ENCODE measurements at places on chromosomes 1 and 21.

- DNase-seq = peak; percentile 26
These were observed 353.5 kb upstream of the B3GALT2 start for GRCh38 chr1:193539731-193540459.

DNA sequence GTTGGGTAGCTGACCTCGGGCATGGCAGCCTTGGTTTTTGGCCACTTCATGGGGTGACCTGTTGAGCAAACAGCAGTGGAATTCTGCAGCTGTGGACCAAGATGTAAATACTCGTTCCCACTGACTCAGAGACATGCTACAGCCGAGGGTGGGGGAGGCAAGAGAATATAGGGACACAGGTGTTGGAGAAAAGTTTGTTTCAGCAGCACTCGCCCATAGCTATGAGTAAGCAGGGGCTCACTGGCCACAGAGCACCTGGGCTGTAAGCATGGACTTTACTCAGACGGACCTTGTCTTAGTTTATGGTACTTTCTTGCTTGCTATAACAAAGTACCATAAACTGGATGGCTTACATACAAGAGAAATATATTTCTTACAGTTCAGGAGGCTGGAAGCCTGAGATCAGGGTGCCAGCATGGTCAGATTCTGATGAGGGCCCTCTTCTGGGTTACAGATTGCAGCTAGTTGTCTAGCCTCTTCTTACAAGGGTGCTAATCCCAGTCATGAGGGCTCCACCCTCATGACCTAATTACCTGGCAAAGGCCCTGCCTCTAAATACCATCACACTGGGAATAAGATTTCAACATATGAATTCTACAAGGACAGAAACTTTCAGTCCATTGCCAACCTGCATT lies 437.2 kb upstream of the DAB1 start:
- no peak for DNase-seq

DNA sequence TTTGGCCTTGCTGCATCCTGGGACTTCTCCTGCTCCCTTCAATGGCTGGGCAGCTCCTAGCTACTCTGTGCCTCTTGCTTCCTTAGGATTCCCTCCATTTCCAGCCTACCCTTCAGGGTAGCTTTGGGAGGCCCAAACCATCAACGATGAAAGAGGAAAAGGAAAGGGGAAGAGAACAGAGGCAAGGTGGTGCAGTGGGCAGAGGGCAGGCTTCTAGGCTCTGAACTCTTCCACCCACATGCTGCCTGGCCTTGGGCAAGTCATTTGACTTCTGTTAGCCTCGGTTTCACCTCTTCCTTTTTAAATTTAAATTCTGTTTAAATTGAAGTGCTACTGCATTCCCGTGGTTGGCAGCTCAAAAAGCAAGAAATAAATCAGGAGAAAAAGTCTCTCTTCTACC lies 5.7 kb upstream of the PPM1J start:
- DNase-seq = no peak

DNA sequence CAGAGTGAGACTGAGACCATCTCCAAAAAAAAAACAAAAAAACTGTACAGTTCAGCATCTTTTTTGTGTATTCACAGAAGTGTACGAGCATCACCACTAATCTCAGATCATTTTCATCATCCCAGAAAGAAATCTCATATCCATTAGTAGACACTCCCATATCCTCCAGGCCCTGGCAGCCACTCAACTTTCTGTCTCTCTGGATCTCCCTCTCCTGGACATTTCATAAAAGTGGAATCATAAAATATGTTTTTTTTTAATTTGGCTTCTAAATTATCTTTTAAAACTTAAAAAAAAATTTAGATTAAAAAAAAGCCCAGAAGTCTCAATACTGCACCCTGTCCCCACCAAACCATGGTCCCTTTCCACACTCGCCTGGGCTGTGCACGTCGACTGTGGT lies 22.1 kb downstream of the RIPPLY3 start:
- DNase-seq = no peak

DNA sequence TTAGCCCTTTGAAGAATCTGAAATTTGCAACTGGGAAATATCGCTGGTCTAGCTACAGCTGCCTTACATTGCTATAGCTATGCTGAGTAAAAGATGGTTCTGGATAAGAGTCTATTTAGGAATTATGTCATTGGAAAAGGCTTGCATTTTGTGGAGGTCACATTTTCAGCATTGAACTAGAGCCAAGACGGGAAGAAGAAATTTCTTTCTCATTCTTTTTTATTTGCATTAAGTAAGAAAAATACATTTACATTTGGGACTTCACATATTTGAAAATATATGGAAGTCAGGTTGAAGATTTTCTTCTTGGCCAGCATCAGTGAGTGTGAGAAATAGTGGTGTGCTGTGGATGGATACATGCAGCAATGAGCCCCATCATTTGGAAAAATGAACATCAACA lies 291.6 kb downstream of the PTBP2 start:
- DNase-seq = no peak

GRCh38 chr1:62208970-62209369 lies 14.3 kb downstream of the L1TD1 start:
- DNase-seq = no peak

DNA sequence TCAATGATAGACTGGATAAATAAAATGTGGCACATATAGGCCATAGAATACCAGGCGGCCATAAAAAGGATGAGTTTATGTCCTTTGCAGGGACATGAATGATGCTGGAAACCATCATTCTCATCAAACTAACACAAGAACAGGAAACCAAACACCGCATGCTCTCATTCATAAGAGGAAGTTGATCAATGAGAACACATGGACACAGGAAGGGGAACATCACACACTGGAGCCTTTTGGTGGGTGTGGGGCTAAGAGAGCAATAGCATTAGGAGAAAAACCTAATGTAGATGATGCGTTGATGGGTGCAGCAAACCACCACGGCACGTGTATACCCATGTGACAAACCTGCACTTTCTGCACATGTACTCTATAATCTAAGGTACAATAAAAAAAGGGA lies 883.4 kb upstream of the PRMT6 start:
- no peak for DNase-seq

GRCh38 chr1:226004396-226004795 lies 5.3 kb upstream of the SDE2 start:
- DNase-seq = no peak

DNA sequence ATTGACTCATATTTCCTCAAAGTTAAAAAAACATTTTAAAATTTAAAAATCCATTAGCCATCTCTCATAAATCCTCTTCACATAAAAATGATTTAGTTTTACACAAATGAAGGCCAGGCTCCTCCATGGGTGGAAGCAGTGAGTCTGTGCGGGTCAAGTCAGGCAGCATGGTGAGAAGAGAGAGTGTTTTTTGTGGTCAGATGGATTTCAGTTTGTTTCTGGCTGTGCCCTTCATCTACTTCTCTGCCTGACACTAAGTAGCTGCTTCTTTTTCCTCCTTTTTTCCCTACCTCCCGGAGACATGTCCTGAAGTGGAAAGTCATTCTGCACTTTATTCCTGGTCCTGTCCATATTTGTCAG lies 10.3 kb downstream of the PLA2G4A start:
- DNase-seq = no peak

DNA sequence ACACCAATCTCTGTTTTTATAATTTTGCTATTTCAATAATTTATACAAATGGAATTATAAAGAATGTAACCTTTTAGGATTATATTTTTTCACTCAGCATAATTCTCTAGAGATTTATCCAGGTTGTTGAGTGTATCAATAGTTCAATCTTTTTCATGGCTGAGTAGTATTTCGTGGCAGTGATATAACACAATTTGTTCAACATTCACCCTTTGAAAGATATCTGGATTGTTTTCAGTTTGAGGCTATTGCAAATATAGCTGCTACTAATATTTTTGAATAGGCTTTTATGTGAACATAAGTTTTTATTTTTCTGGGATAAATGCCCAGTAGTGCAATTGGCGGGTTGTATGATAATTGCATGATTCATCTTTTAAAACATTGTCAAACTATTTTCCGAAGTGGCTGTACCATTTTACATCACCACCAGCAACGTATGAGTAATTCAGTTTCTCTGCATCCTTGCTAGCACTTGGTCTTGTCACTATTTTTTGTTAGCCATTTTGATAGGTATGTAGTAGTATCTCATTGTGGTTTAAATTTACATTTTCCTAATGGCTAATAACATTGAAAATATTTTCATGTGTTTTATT lies 55.6 kb upstream of the ABCD3 start:
- DNase-seq = no peak

GRCh38 chr1:31058012-31058411 lies 7.5 kb downstream of the PUM1 start:
- no peak for DNase-seq

DNA sequence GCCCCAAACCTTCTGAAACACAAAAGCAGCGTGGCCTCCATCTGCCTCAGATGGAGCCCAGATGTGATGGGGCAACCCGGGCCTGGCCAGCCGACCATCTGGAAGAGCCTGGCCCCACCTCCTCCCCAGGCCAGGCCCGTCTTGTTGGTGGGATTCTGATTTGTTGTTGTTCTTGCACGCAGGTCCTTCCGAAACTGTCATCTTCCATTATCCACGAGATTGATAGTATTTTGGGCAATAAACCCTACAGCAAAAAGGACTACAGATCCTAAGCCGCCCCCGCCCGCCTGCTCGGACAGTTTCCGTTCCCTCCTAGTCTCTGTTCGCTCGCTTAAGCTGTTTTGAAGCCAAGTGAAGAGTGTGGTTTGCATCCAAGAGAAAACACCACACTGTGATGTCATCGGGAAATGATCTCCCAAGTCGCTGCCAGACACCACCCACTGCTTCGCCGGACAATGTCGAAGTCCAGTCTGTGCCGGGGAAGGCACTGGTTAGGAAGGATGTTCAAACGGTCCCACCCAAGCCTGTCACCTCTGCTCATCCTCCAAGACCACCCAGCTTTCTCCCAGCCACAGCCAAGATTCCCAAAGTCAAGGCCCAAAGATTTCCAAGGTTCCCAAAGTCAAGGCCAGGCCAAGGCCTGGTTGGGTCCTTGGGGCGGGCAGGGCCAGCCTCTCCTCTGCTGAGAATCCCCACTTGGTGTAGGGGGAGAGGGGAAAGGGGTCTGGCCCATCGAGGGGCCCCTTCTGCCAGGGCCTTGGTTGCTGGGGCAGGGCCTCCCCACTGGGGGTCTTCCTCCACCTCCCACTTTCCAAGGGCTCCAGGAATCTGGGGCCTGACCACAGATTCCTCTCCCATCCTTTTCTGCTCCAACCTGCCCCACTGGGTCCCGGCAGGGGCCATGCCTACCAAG lies 52.9 kb downstream of the KCNAB2 start:
- no peak for DNase-seq

- no peak for DNase-seq
These were observed 96.6 kb downstream of the ZFYVE9 start for GRCh38 chr1:52238474-52238873.

DNA sequence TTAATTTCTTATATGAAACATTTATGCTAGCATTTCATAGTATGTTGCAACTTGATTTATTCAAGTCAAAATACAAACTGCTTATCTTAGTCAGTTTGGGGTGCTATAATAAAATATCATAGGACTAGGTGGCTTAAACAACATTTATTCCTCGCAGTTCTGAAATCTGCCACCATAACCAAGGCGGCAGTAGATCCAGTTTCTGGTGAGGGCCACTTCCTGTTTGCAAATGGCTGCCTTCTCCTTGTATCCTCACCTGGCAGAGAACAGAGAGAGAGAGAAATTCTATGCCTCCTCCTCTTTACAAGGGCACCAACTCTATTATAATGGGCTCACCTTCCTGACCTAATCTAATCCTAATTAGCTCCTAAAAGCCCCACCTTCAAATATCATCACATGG lies 76.1 kb upstream of the RGS2 start:
- DNase-seq = no peak

- DNase-seq = no peak
These were observed 23.3 kb downstream of the PARK7 start for GRCh38 chr1:7984811-7985210.

DNA sequence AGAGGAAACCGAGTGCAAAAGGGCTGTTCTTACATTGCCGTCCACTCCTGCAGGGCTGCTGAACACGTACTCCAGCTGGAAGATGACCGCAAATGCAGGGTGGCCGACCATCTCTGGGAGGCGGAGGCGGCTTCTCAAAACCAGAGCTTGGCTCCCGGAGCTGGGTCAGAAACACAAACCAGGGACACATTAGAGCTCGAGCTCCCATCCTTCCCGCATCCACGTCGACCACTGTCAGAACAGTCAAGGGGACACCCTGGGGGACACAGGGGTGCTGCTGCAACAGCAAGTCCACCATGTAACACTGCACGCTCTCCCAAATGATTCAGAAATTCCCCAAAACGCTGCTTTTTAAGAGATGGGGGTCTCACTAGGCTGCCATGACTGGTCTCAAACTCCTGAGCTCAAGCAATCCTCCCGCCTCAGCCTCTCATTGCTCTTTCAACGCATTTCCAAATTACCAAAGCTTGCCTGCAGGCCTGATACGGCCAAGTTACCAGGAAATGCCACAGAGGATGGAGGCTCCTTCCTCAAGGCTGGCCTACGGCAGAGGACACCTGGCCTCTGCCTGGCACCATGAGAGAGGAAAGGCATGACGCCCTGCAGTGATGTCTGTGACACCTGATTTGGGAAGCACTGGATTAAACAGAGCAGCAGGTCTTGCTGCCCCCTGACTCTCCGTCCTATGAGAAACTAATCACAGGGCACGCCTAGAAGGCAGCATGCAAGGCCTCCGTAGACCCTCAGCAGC lies 45.0 kb downstream of the NPHP4 start:
- no peak for DNase-seq

DNA sequence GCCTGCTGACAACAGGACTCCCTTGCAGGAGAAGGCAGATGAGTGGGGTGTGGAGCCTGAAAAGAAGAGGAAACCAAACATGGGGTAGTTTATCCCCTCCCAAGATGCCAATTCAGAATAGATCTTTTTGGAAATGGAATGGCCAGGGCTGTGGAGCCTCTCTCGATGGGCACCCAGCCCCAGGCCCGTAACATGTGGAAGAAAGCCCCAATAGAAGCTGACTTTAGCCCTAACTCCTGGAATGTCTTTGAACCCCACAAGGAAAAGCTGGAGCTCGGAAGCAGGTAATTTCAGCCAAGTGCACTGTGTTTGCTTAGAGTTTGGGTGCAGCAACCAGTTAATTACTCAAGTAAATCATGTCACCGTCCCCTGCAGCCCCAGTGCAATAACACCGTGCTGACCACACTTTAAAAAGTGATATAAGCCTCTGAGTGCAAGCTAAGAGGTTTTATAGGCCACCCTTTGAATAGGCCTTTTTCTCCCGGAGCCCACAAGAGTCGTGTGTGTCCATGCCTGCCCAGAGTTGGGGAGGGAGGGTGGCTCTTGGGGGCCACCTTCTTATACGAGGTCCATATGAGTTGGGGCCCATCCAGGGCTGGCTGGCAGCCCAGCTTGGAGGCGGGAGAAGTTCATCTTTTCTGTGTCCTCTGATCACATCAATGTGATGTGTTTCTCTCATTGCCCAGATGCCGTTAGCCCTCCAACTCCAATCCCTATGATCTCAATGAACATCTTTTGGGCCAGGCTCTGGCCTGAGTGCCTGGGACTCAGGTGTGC lies 153.2 kb downstream of the TRABD2B start:
- DNase-seq = no peak

GRCh38 chr1:236065509-236066005 lies 667 bp upstream of the NID1 start:
- DNase-seq = no peak

All from activated naive CD4-positive, alpha-beta T cell treated with anti-CD3 and anti-CD28 coated beads, Interleukin-2, amount 50 U/mL, for 16 hours (primary cell).